ENCODE measurements at places on chromosomes 4 and X.

- no peak for DNase-seq
These were observed 504.6 kb downstream of the IQCM start for GRCh38 chr4:149311076-149311475.

- DNase-seq, result no peak
These were observed 34.5 kb upstream of the TLR2 start for GRCh38 chr4:153649572-153649991.

- no peak for DNase-seq
These were observed 282.7 kb downstream of the DKK2 start for GRCh38 chr4:106753426-106753825.

GRCh38 chr4:81565142-81565870 is 93.6 kb upstream of the RASGEF1B start:
- DNase-seq, result no peak

DNA sequence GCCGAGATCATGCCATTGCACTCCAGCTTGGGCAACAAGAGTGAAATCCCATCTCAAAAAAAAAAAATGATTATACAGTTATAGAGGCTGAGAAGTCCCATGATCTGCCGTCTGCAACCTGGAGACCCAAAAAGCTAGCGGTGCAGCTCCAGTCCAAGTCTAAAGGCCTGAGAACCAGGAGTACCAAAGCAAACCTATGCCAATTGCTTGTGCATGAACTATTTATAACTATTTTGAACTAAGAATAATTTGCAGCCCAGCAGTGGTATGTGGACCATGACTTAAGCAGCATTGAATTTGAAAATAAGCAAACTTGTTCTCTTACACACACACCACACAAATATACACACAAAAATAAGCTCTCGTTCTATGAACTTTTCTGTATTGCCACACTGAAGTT is 51.8 kb downstream of the TASL start:
- no peak for DNase-seq

DNA sequence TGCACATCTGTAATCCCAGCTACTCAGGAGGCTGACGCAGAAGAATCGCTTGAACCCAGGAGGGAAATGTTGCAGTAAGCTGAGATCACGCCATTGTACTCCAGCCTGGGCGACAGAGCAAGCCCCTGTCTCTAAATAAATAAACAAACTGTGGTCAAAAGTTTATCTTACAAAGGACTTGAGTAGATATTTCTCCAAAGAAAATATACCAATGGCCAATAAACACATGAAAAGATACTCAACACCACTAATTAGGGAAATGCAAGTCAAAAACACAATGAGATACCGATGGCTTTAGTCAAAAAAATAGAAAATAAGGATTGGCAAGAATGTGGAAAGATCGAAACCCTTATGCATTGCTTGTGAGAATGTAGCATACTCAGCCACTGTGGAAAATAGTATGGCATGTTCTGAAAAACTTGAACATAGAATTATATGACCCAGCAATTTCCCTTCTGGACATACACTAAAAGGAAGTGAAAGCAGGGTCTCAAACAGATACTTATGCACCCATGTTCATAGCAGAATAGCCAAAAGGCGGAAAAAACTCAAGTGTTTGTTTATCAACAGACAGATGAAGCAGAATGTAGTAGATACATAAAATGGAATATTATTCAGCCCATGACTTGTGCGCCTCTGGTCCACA is 2.0 kb upstream of the CFAP97 start:
- DNase-seq, result no peak

- DNase-seq, result peak; percentile 27
These were observed at the start of gene IL9R for GRCh38 chrX:155997436-155997835. Gene IL9R (plus strand): TSS chrX:155997696. CDS start chrX:155997760, 64 bp downstream.

- no peak for DNase-seq
These were observed 89.2 kb downstream of the TMEM144 start for GRCh38 chr4:158299459-158300007.

DNA sequence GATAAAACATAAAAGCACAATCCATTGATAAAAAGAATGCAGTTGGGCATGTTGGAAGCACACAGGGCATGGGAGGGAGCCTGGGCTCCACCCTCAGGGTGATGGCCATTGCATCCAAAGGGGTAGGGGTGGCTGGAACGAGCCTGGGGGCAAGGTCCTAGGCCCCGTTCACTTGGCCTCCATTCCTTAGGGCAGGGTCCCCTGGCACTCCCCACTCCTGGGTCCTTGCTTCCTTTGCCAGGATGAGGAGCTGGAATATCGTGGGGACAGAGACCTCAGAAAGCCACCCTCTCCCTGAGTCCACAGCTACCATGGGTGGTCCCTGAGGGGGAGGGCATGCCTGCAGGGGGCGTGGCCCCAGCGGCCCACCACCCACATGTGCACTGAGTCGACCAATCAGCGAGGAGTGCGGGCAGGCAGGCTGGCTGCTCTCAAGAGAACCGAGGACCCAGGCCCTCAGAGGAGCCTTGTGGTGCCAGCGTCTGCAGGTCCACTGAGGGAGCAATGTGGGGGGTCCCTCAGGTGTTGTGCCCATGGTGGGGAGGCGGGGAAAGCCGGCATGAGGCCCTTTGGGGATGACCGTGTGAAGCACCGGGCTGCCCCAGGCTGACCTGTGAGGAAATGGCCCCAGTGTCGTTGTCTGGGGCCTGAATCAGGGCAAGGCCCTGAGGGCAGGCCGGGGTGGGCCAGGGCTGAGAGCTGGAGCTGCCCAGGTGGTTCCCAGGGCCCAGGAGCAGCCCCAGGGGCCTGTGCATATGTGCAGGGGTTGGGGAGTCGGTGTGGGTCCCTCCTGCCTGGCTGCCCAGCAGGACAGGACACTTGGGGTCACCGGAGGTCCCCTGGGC is 78.6 kb upstream of the AMELX start:
- DNase-seq, result no peak

DNA sequence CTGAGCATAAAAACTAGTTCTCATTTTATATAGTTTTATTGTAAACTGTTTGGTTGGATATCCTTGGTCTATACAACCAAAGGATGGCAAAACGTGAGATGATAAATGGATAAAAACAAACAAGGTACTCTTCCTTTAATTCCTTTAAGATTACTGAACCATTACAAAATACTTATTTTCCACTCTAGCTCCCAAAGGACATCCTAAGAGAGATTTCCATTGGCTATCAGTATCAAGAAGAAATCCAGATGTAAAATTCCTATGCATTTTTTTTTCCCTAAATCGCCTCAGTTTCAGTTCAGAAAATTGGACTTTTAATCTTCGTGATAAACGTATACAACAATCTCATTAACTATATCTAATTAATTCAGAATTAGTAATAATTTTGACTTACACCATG is 2.3 kb downstream of the FBXL5 start:
- no peak for DNase-seq

GRCh38 chr4:174211622-174212044 is 71.8 kb downstream of the FBXO8 start:
- DNase-seq, result no peak

- no peak for DNase-seq
These were observed 75.0 kb downstream of the AFAP1 start for GRCh38 chr4:7864685-7865084.

GRCh38 chr4:74631338-74631737 is 163.0 kb downstream of the BTC start:
- DNase-seq, result no peak

- DNase-seq, result no peak
These were observed 100.2 kb upstream of the USP38 start for GRCh38 chr4:143084566-143084965.

GRCh38 chr4:3706565-3707422 is 59.4 kb upstream of the ADRA2C start:
- no peak for DNase-seq

- DNase-seq, result no peak
These were observed at the start of gene DMD for GRCh38 chrX:33211356-33212260. Gene DMD (minus strand): TSS chrX:33211549. CDS start chrX:33211312, 237 bp downstream.

DNA sequence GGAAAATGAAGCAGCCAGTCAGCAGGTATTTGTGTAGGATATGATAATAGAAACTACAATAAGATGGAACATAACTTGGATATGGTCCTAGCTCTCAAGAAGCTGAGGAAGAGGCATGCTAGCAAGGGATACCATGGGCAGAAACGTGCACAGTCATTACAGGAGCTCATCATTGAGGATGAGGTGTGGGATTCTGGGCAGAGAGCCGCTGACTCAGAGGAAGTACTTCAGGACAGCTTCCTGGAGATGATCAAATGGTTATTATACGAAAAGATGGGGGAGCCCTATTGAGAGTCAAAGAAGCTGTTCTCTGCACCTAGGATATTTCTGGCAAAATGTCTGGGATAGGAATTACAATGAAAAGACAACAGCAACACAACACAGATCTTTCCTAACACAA is 116.0 kb upstream of the PDE5A start:
- no peak for DNase-seq

DNA sequence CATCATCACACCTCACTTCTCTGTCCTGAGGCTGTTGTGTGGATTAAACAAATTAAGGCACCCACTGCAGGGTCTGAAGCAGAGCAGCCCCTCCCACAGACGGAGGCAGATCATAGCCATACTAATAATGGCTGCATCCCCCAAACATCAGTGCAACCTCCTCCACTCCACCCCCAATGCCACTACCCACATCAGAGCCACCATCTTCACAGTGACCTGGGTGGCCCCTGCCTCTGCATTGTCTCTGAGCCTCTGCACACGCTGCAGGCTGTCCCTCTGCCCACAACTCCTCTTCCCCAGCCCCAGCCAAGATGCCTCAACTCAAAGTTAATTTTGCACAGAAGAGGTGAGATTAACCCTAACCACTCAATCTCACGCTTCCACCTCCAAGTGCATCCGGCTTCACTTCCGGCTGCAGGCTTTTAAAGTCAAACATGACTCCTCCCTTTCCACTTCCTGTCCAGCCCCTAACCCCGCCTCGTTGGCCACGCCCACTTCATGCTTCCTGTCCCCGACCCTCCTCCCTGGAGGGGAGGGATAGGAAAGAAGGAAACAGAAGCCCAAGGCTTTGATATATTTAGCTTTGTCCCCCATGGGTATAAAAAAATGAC is 22.7 kb downstream of the JAKMIP1 start:
- DNase-seq, result no peak
